ENCODE measurements at places on chromosomes 1 and 21.
A peak's percentile ranks its signal among the peaks of the same experiment; 100 is the strongest.

DNA sequence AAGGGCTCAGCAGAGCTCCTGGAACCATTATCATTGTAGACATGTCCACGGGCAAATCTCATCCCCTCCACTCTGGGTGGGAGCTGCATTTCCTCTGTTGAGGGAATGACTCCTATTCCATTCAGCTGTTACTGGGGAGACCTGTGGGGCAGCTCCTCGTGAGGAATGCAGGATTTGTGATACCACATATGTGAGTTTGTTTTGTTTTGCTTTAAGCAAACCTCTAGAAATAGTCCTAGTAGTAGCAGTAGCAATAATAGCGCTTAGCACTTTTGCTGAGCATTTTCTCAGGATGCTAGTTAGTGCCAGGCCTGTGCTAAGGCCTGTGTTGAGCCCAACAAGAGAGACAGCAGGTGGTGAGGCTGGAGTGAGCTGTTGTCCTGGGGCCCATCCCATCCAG lies 10.8 kb downstream of the OLIG1 start:
- no peak for DNase-seq

DNA sequence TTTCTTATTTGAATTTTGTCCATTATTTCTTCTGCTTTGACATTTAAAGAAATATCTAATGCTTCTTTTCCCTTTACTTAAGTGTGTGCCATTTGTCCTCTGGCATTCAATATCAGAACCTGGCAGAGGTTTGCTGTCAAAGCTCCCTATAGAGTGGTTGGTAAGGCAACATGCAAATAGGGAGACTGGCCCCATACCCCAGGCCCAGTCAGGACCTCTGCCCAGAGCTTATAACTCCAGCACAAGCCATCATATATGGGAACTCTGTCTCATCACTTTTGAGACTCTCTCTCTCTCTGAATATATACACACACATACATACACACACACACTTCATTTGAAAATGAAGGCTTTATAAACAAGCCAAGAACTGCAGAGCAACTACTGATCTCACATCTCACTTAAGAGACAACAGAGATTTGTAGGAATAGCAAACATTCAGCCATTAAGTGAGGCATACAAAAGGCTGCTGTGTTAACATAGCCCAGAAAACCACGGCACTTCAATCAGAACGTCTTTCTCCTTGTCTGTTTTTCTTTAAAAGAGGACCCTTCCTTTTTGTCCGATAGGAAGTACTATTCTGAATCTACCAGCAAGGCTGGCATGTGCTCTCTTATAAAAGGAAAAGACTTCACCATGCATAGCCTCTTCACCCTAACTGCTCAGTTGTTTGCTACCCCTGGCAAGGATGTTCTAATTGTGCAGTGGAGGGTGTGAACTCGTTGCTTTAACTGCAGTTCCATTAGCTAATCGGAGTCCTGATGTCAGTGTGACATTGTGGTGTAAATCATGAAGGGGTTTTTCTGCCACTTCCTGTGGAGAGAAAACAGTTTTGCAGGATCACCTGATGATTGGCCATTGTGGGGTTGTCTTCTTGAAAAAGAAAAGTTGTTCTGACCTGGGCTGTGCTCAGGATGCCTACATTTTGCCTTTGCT lies 101.7 kb downstream of the NR5A2 start:
- DNase-seq, result no peak

DNA sequence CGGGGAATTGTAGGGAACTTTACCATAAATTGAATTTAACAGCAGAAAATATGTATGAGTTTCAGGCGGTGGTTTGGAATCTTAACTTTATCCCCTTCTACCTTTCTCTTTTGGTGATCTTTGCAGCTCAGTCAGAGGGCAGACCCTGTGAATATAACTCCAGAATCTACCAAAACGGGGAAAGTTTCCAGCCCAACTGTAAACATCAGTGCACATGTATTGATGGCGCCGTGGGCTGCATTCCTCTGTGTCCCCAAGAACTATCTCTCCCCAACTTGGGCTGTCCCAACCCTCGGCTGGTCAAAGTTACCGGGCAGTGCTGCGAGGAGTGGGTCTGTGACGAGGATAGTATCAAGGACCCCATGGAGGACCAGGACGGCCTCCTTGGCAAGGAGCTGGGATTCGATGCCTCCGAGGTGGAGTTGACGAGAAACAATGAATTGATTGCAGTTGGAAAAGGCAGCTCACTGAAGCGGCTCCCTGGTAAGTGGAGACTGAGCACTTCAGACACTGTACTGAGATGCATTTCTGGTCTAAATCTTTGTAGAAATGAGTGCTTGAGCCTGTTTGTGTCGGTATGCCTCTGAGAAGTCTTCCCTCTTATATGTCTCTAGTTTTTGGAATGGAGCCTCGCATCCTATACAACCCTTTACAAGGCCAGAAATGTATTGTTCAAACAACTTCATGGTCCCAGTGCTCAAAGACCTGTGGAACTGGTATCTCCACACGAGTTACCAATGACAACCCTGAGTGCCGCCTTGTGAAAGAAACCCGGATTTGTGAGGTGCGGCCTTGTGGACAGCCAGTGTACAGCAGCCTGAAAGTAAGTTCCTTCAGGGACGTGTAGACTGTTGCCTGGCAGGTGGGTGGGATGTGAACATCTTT lies 1.5 kb downstream of the CCN1 start:
- no peak for DNase-seq

DNA sequence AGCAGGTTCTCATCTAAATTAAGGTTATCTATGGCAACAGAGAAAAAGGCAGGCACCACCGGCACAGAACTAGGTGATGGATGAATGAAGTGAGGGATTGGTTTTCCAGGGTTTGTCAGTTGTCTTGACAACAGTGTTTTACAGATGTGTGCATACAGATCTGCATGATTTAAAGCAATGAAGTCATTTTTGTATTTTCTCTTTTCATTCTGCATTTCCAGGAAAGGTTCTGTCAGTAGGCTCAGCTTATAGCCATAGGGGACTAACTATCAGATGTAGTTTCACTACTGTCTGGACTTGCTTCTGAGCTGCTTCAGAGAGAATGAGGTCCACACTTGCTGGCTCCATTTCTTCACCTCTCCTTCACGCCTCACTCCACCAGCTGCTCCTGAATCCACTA lies 98.2 kb upstream of the LMO4 start:
- DNase-seq, result no peak

GRCh38 chr1:163063143-163063542 lies 6.0 kb upstream of the RGS4 start:
- DNase-seq, result no peak

DNA sequence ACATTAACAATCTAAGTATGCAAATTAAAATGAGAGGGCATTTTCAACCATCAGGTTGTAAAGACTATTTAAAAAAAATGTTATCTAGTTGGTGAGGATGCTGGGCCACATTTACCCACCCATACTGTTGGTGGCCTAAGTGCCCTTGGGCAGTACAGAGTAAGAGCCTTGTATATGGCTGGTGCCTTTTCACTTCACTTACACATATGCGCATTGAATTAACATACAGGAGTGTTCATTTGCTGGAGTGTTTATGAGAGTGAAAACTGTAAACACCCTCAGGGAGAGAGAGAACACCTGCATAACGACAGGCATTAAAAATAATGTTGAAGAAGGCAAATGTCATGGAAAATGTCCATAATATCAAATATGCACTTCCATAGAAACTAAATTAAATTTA lies 427.1 kb downstream of the PCP4 start:
- no peak for DNase-seq

DNA sequence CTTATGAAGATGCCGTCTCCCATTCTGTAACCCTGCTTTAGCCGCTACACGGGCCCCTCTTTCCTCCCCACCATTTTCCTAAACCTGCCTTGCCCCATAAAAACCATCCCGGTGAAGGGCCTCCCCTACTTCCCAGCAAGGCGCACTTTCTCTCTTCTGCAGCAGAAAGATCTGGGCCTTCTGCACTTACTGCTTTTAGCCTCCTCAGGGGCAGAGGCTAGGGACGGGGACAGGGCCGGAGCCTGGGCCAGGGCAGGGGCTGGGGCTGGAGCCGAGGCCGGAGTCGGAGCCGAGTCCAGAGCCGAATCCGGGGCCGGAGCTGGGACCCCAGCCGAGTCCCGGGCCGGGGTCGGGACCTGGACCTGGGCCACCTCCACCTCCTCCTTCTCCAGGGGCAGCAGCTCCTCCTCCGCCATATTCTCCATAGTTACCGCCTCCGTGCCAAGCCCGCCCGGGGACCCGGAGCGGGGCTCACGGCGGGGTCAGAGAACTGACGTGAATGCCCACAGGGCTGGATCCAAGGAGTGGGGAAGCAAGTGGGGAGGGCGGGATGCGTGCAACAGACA lies 382 bp downstream of the TRMT1L start:
- DNase-seq, result no peak

GRCh38 chr1:1539310-1540089 lies 924 bp downstream of the TMEM240 start:
- no peak for DNase-seq

DNA sequence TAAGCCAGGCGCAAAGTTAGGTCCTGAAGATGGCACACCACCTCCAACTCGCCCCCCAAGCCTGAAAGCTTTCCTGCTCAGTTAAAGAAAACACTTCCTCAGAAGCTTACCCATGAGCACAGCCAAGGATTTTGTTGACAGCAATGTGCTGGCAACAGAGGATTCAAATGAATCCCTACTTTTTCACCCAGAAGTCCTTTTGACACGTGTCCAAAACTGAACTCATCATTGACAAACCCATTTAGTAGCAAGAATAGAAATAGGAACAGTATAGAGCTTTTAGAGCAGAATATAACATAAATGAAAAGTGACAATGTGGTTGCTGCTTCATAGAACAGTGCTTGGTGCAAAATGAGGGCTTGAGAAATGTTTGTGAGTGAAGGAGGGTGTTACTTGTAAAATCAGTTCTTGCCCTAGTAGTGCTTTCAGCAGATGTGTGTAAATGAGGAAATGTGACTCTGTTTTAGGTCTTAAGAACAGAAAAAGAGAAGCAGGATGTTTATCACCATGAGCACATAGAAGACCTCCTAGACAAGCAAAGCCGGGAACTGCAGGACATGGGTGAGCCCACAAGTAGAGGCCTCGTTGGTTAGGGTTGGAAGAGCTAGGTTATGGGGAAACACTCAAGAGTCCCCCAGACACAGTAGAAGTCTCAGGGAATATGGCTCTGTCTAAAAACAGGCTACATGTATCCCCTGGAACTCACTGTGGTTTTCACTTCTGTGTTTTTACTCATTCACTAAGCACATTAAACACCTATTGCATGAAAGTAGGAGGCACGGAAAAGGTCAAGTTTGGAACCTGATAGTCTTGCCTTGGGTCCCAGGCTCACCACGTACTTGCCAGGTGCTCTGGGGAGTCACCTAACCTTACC lies 48.6 kb upstream of the TMEM125 start:
- no peak for DNase-seq

DNA sequence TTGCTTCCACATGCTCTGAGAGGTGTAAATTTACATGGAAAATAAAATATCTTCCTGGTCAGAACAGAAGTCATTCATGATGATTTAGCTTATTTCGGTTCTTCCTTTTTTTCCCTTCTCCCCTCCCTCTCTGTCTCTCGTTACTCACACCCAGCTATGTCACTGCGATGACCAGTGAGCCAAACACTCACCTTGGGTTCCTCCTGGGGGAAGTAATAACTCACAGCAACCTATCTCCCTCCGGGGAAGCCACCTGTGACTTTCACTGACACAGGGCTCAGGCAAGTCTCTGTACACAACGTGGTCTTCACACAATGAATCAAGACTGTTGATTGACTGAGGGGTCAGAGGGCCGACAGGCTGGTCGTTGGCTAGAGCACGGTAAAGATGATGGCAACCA lies 135.3 kb upstream of the VANGL1 start:
- no peak for DNase-seq

- DNase-seq, result no peak
Observed at GRCh38 chr1:1285611-1286311, 5.5 kb downstream of the SCNN1D start.

- DNase-seq, result no peak
Observed at GRCh38 chr21:26445440-26445839, 127.6 kb downstream of the CYYR1 start.

DNA sequence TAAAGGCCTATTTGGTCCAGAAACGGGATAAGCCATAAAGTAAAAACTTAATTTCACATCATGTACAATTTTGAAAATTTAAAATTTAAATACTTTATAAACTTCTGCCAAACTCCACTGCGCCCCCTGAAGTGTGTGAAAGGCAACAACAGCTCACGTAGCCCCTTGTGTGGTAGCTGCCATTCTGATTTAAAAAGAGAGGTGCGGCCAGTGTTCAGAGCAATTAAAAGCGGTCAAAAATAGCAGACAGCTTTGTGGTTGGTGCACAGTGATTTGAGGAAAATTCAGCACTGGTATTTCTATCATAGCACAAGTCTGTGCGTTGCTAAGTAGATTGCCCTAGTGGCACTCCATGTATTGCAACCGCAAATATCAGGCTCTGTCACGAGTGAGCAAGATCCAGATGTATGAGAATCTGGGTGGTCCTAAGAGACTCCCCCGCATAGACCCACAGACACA lies 122.5 kb downstream of the ATG4C start:
- DNase-seq, result no peak

- peak; percentile 59 for DNase-seq
Observed at GRCh38 chr1:53377438-53377841, 49.6 kb upstream of the LRP8 start.

DNA sequence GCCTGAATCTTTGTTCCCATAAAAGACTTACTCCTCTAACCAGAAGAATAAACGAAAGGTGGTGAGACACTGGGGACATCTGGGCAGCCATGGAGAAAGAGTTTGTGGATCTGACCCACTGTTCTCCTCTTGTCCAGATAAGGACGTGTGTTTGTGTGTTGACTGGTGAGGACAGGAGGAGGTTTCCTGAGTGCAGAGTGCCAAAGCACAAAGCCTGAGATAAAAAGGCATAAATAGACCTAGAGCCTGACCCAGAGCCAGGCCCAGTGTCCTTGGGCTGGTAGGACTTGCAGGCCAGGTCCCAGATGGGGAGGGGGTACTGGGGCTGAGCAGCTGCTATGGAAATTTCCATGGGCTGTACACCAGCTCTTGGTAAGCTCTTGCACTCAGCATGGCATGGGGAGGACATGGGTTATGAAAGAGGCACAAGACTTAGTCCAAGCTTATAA lies 19.6 kb upstream of the COQ8A start:
- DNase-seq, result no peak

- DNase-seq, result no peak
Observed at GRCh38 chr1:100074604-100075395, 57.9 kb downstream of the SASS6 start.

- DNase-seq, result no peak
Observed at GRCh38 chr21:39066829-39067780, 116.1 kb downstream of the PSMG1 start.

DNA sequence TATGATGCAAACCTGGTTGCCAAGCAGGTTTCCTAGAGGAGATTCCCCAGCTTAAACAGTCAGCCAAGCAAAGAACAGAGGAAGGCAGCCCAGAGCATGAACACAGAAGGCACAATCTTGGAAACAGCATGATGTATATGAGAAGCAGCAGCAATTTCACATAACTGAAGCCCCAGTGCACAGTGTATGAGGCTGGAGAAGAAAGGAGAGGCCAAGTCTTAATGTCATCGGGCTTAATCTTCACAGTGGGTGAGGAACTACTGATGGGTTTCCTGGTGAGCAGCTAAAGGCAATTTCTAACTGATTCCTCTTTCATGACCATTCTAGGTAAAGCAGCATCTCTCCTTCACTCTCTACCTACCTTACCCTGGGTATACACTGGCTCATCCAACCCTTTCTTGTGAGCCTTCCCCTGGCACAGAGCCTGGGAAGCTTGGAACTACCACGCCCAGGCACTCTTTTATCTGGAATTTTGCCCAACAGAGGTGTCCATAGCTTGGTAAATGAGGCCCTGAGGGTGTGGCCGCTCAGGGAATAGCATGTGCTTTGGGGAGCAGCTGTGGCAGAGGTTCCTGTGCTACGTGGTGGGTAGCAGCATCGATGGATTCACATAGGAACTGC lies 22.0 kb downstream of the FYB2 start:
- DNase-seq, result peak; percentile 44

GRCh38 chr1:170481000-170481399 lies 51.0 kb upstream of the GORAB start:
- DNase-seq, result no peak
